ENCODE measurements at places on chromosomes 16 and 17. TPM values are rescaled to one million over a fixed set of nuclear protein-coding genes. Genes with fewer than 3 reads are reported as not detected.

The PRSS8 gene
- 42.1 TPM for total RNA-seq

The PGAP6 gene
- total RNA-seq, result 67.3 TPM

The NPIPB6 gene
- total RNA-seq, result 2.5 TPM

The LDHD gene
- total RNA-seq, result 41.3 TPM

The CDT1 gene
- total RNA-seq, result 0.33 TPM

The SEZ6L2 gene
- total RNA-seq, result 1.5 TPM
